ENCODE measurements at places on chromosomes 13 and 19.

DNA sequence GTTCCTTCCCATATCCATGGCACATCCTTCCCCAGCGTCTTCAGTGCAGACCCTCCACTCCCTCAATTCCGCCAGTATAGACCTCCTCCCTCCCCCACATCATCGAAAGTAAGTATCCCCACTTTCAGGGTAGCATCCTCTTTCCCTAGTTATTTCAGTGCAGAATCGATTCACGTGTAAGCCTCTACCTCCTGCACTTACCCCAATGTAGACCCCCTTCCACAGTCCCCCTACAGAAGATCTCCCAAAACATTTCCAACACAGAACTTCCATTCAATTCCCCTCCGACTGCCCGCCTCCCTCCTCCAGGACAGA, 664 bp downstream of the IRF3 start:
- DNase-seq: no peak

- DNase-seq: peak; percentile 64
These were observed 337 bp upstream of the FXYD7 start for GRCh38 chr19:35142606-35143230.

DNA sequence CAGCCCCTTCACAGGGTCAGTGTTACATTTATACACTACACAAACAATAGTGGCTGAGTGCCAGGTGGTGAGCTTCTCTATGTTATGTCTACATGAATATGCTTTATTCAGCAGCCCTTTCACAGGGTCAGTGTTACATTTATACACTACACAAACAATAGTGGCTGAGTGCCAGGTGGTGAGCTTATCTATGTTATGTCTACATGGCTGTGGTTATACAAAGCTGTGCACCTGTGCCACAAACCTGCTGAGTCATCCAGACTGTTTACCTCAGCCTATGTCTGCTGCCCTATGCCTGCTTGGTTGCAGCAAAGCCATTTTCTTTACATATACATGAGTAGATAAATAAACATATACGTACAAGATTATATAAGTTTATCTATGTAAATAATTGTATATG, 76.5 kb downstream of the ZNF726 start:
- peak; percentile 10 for DNase-seq

DNA sequence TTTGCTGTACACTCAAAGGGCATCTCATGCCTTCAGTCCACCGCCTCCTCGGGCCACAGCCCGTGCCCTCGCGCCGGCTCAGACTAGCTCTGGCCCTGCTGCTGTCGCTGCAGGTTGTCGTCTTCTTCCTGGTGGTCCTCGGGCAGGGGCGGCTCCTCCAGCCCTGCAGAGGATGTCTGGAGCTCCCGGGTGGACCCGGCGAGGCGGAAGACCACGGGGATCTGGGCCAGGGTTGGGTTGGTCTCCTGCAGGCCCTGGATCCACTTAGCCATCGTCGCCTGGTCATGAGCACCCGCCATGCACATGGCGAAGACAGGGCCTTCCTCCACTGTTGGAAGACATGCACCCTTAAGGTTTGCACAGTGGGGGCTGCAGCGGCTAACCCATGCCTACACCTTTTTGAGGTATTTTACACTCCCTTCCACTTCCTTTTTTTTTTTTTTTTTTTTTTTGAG, 489 bp upstream of the ZNF653 start:
- no peak for DNase-seq

DNA sequence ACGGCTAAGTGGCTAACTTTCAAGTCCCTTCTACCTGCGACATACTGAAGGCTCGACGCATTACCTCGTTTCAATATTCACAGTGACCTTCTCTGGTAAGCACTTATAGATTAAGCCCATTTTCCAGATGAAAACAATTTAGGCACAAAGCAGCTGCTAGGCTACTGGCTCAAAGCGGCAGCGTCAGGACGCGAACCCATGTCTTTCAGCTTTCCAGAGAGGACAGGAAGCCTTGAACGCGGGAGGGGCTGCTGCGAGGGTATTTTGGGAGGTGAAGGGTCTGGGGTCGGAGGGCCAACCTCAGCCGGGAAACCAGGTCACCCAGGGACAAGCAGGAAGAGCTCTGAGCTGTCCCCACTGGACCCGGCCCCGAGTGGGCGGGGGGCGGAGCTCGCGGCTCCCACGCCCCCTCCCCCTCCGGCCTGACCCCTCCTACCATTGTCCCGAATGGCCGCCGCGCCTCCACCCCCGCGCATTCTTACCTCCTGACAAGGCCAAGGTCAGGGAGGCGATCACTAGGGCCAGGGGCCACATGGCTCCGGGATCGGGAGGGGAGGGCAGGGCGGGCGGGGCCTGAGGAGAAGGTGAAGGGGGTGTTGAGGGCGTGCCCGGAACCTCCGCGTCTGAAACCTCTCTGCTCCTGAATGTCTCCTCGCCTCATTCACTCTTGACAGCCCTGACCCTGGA, at the start of gene KLK13:
KLK13 (minus strand) TSS at position 559 of the 687 bp plus-strand sequence; CDS start at position 534, 25 bp downstream.
- no peak for DNase-seq

DNA sequence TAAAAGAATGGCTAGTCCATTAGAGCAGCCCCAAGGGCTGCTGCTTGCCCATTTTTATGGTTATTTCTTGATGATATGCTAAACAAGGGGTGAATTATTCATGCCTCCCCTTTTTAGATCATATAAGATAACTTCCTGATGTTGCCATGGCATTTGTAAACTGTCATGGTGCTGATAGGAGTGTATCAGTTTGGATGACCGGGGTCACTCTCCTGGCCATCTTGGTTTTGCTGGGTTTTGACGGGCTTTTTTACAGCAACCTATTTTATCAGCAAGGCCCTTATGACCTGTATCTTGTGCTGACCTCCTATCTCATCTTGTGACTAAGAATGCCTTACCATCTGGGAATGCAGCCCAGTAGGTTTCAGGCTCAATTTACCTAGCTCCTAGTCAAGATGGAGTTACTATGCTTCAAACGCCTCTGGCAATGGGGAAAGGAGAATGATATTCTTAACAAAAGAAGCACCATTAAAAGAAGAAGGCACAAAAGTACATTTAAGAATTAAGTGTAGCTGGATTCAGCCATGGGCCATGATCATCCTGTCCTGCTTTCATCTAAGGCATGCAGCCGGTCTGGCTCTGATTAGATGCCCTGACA, 1156.0 kb downstream of the PCDH9 start:
- no peak for DNase-seq

DNA sequence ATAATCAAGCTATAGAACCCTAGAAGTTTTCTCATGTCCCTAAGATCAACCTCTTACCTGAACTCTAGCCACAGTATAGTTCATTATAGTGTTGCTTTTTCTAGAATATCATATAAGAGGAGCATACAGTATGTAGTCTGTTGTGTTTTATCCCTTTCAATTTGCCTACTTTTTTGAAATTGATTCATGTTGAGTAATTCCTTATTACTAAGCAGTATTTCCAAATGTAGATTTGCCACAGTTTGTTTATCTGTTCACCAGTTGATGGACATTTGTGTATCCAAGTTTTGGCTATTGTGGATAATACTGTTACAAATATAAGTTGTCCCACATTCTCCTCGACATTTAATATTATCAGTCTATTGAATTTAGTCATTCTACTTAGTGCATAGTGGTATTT, 138.0 kb downstream of the LMO7 start:
- DNase-seq: no peak

DNA sequence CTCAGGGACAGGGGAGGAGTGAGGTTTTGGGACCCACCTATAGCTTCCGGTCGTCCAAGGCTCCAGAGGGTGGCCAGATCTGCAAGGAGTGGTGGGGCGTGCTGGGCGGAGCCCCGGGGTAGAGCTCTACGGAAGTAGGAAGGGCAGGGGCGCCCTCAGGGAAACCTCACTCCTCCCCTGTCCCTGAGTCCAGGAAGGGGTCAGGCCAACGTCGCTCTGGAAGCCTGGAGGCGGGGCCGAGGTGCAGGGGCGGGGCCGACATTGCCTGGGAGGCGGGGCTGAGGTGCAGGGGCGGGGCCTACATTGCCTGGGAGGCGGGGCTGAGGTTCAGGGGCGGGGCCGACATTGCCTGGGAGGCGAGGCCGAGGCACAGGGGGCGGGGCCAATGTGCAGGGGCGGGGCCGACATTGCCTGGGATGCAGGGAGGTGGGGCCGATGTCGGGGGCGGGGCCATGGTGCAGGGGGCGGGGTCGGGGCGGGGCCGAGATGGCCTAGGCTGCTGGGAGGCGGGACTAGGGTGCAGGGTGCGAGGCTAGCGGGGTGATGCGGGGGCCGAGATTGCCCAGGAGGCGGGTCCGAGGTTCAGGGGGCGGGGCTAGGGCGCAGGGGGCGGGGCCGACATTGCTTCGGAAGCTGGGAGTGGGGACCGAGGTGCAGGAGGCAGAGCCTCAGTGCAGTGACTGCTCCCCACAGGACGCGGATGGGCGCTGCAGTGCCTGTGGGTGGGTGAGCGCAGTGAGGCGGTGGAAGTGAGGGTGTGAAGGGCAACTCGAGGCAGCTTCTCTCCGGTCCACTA, 4.9 kb upstream of the PALM start:
- DNase-seq: peak; percentile 33

DNA sequence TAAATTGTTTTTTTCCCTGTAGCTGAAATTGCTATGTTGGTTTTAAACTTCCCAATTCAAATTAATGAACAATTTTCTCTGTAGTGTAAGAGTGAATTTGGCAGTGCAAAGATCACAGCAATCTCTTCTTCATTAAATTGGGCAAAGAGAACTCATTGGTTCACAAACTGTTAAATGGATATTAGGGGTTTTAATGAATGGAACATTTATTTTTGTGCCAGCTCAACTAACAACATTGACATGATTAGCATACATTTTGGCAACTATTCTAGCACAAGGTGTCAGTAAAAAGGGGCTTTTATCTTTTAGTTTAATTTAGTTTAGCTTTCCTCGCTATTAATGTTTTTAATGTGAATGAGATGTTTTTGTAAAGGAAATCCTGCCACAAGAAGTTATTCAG, 7.1 kb downstream of the PCDH20 start:
- no peak for DNase-seq

DNA sequence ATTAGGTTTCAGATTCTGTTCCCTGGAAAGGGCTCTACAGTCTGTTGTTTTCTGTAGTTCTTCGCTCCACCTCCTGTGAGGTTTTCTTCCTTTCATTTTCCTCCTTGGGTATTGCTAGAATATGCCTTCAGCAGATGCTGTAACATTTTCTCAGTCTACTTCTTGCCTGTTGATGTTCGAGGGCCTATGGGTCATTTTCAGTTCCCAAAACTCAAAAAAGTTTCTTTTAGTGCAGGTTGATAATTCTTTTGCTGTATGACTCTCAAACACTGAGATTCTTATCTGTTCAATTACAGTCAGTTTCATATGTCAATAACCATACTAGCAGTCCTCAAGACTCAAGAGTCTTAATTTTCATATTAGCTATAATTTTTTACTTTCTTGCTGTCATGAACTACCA, 268.3 kb downstream of the RFC3 start:
- no peak for DNase-seq

GRCh38 chr13:44385401-44385800, 11.8 kb downstream of the SERP2 start:
- no peak for DNase-seq

DNA sequence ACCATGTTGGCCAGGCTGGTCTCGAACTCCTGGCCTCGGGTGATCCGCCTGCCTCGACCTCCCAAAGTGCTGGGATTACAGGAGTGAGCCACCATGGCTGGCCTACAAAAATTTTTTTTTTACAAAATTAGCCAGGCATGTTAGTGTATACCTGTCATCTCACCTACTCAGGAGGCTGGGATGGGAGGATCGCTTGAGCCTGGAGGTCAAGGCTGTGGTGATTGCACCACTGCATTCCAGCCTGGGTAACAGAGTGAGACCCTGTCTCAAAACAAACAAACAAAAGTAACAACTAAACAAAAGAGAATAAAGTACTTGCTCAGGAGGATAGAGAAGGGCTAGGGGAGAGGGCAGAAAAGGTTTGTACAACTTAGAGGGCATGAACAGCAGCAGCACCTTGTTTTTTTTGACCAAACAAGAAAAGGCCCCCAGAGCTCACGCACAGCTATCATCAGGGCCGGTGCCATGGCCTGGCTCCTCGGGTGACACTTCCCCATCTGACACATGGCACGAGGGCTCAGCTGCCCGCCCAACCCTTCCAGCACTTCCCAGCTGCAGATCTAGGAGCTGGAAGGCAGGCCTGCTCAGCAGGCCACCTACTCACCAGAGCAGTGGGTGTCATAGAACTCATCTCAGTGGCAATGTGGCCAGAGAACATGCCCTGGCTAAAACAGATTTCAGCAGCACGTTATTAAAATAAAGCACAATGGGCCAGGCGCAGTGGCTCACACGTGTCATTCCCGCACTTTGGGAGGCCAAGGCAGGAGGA, 8.6 kb upstream of the SLC7A9 start:
- no peak for DNase-seq

- no peak for DNase-seq
These were observed 183.0 kb downstream of the RFC3 start for GRCh38 chr13:34000955-34001354.

DNA sequence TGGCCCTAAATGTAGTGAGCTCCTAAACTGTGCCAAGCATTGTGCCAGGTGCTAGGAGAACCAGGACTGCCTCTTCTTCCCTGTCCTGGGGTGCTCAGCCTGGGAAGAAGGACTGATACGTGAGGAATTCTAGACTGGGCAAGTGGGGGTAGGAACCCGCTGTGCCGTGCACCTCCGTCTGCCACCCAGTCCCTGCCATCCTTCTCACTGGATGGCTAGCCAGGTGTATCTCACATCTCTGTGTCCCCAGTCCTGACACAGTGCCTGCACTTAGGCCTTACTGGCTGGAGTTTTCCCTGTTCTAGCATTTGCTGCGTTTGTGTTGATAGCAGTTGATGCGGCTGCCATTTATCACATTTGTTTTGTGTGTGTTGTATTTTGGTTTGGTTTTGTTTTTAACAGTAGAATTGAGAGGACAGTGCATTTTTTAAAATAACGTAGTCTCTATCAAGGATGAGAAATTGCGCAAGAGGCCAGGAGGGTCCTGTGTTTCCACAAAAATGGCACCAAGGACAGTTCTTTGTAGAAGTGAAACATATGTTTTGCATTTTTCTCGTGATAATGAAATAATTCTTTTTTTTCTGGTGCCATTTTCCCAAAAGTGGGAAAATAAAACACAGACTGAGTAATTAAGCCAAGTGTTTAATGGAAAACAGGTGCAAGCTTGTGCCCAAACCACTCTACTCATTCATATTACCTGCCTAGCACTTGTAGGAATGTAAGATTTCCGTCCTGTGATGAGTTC, 4.7 kb upstream of the GPR183 start:
- DNase-seq: no peak

- DNase-seq: peak; percentile 38
These were observed 7.3 kb downstream of the SGTA start for GRCh38 chr19:2775556-2776430.

DNA sequence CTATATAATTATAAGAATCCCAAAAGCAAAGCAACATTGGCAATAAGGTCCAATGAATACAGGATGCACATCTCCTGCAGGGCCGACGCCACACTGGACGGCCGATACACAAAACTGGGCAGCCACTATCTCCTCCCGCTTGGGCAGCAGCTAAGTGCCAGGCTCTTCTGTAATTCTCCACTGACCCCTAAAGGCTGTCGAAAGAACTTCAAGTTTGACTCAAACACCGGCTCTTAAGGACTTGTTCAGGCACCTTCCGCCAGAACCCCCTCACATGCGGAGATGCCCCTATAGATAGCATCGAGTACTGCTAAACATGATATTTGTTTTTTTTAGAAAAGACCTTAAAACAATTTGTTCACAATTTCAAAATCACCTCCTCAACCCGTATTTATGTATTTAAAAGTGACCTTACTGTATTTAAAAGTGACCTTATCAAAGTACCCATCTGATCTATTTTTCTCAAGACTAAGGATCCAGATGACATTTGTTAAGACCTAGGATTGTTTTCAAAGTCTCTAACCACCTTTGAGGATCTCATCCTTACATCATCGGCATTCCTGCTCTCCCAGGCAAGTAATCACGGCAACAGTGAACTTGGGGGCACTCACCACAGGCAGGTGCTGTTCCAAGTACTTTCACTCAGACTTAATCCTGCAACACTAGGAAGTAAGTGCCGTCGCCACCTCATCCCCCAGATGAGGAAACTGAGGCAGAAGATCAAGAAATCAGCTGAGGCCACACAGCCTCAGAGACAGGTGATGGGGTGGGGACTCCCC, 77.8 kb downstream of the TUBGCP3 start:
- no peak for DNase-seq

Measured in activated effector memory CD4-positive, alpha-beta T cell treated with Interleukin-2 at 50 U/mL for 16 hours (primary cell).